ENCODE measurements at places on chromosomes 6 and 20.

GRCh38 chr20:23217023-23217422, 130.9 kb upstream of the CD93 start:
- no peak for DNase-seq

DNA sequence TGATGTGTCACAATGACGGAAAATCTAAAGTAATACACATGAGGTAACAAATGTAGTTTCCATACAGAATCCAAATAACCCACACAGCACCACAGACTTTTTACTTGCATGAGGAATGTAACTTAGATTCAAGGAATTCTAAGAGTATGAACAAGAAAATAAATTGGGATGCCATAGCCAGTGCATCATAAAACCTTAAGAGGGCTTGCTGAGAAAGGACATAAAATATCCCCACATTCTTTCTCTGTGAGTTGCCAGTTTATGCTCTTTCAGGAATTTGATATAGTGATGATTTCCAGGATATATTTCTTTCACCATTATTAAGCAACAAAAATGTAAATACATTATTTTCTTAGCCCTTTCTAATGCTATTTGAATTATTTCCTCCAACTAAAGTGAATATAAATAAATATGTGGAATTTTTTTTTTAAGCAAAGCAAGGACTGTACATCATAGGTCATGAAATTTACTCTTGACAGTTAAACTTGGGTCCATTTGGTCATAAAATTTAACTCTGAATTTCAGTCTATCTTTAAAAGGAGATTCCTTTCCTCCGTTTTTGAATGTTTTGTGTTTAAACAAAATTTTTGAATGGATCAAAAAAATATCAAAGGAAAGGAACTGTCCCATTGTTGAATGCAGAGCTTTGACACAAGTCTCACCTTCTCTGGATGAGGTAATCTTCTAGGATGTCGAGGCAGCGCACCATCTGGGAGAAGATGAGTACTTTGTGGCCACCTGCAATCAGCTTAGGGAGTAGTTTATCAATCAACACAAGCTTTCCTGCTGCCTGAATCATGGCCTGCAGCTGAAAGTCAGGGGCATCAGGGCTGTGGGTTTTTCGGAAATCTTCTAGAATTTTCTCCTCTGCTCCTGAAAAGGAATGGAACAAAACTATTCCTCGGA, 116.3 kb upstream of the EMILIN3 start:
- DNase-seq = no peak

DNA sequence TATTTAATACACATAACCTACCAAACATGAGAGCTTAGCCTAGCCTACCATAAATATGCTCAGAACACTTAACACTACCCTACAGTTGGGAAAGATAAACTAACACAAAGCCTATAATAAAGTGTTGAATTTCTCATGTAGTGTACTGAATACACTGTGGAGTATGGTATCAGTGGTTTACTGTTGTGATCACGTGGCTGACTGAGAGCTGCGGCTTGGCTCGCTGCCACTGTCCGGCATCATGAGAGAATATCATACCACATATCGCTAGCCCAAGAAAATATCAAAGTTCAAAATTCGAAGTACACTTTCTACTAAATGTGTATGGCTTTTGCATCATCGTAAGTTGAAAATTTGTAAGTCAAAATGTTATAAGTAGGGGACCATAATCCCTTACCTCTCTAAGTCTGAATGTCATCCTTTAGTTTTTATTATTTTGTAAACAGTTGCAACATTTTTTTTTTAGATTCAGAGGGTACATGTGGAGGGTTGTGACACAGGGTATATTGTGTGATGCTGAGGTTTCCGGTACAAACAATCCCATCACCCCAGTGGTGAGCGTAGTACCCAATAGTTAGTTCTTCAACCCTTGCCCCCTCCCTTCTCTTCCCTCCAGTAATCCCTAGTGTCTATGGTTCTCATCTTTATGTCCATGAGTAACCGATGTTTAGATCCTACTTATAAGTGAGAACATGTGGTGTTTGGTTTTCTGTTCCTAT, 14.6 kb upstream of the TAAR1 start:
- DNase-seq = no peak

DNA sequence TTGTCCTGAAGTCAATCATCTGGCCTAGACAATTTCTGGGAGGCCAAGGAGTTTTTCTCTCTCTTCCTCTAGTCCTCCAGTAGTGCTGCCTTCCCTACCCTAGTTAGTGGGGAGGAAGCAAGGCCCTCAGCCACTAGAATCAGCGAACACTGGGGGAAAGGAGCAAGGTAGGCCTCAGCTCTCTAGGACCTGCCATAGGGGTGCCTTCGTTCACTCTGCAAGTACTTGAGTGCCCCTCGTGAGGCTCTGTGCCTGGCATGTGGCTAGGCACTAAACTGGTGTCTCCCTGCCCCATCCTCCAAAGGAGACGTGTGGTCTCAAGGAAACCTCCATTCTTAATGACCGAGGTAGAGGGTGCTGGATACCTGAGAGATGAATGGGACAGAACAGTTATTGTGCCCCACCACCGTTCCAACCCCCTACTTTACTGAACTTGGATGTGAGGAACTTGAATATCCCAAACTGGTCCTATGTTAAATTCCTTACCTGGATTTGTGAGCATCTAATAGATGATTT, 1.1 kb downstream of the DEF6 start:
- peak; percentile 29 for DNase-seq

DNA sequence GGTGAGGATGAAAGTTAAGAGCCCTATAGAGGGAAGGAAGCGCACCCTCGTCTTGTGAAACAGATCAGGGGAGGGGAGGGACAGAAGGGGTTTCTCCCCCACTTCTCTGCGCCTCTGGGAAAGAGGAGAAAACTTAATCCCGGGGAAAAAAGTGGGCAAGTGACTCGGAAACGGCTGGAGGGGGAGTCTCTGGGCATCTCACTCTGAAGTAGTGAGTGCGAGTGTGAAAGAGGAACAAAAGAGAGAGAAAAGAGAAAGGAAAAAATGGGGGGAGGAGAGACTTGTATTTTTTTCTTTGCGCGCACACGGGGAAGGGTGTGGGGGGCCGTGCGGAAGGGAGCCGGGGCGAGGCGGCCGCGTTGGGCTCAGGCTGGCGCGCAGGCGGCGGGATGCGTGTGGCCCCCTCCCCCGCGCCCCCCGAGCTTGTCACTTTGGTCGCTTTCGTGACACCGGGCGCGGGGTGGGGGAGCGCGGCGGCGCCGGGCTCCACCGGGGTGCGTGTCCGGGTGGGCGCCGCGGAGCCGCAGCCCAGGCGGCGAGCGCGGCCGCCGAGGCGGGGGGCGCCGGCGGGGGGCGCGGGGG, 454 bp downstream of the L3MBTL3 start:
- no peak for DNase-seq

GRCh38 chr6:155450240-155450581, 5.4 kb downstream of the NOX3 start:
- DNase-seq = no peak

DNA sequence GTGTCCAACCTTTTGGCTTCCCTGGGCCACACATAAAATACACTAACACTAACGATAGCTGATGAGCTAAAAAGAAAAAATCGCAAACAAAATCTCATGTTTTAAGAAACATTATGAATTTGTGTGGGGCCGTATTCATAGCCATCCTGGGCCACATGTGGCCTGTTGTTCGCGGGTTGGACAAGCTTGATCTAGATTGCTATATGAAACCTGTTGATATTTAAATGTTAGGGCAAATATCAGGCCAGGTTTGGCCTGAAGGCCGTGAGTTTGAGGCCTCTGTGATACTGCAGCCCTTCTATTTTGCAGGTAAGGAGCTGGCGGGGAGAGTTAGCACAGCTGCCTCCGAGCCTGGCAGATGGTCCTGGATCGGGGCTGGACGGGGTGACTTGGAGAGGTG, 99.0 kb downstream of the CEBPB start:
- DNase-seq = no peak

- DNase-seq = no peak
Measured at GRCh38 chr6:56293781-56294180, 46.4 kb upstream of the COL21A1 start.

- DNase-seq = no peak
Measured at GRCh38 chr6:80725156-80725930, 618.9 kb downstream of the BCKDHB start.

DNA sequence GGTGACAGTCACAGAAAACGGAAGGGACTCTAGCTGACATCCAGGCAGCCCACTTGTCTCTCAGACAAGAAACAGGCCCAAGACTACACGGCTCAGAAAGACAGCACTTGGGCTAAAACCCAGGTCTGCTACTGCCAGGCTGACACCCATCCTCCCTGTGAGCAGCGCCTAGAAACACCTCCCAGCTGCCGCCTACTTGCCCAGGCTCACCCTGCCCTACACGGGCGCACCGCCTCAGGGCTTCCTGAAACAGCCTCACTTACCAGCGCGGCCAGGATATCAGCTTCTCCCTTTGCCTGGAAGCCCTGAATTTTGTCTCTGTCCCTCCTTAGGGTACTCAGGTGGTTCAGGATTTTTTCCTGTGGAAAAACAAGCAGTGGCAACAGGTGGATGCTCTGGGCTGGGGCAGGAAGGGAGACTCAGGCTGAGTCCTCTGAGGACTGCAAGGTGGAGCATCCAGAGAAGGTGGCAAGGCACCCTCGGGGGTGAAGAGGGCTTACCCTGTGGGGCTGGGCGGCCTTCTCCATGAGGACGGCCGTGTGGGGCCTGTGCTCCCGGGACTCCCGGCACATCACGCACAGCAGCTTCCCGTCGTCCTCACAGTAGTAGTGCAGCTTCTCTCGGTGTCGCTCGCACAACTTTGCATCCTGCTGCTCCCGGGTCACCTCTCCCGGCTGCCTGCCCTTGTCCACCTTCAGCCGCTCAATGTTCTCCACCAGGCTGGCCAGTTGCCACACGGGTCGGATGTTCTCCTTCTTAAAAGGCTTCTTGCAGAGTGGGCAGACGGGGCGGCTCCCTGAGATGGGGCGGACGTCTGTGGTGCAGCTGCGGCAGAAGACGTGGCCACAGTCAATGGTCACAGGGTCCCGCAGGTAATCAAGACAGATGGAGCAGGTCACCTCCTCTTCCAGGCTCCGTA, 14.8 kb downstream of the TRIM26 start:
- no peak for DNase-seq

DNA sequence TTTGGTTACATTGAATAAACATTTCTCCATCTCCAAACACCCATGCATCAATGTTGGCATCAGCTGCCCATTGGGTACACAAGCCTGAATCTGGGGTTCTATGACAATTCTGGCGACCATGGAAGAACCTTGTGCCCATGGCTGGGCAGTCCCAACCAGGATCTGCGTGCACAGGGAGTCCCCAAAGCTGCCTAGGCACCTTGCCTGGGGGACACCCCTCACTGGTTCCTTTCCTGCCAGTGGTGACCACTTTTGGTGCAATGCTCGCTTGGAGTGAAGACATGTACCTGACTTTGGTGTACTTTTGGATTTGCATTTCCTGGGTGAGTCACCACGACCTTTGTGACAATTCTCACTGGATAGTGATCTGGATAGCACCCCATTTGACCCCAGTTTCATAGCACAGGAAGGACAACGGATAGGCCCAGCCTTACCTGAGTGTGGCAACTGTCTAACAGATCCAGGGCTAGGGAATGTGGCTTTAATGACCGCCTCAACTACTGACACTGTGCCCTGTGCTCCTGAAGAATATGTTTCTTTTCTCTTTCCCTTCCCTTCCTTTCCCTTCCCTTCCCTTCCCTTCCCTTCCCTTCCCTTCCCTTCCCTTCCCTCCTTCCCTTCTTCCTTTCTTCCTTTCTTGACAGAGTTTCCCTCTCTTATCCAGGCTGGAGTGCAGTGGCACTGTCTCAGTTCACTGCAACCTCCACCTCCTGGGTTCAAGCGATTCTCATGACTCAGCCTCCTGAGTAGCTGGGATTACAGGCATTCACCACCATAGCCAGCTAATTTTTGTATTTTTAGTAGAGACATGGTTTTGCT, 7.1 kb downstream of the SPINT3 start:
- DNase-seq = no peak

DNA sequence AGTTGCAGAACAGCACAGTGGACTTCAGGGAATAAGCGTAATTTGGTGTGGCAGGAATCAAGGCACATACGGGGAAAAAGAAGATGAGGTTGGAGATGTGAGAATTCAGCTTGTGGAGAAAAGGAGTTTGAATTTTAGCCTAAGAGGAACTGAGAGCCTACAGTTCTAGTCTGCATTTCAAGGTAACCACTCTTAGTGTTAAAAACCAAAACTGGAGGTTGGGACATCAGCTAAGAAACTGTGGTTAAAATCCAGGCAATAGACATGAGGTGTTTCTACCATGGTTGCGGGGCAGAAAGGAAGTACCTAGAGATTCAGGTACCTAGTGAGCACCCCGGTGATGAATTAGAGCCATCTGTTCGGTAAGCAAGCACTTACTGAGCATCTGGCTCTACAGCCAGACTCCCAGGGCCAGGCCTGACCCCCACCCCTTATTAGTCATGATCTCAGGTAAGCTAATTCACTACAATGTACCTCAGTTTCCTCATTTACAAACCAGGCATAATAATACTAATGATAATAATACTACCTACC, 44.4 kb downstream of the FAXC start:
- DNase-seq = no peak

GRCh38 chr20:40600441-40601219, 88.4 kb downstream of the MAFB start:
- no peak for DNase-seq

DNA sequence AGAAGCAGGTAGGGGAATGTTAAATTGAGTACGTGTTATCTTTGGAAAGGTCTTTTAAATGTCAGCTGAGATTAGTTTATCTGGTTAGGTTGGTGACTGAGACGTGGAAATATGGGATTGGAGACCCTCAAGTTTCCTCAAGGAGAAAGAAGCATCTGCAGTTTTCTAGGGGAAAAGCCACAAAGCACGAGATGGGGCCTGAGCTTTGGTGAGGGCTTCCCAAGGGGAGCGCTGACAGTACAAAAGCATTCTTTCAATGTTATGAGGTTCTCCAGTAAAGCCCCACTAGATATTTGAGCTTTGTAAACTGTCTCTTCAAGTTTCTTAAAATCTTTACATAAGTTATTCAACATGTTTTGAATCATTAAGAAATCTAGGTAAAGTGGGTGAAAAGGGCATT, 19.6 kb upstream of the HS3ST5 start:
- DNase-seq = no peak

- peak; percentile 47 for DNase-seq
Measured at GRCh38 chr6:94272327-94272726, 853.0 kb upstream of the EPHA7 start.

GRCh38 chr6:13522656-13523055, 35.3 kb upstream of the GFOD1 start:
- DNase-seq = no peak

- DNase-seq = no peak
Measured at GRCh38 chr20:38875175-38875993, 50.8 kb upstream of the FAM83D start.

DNA sequence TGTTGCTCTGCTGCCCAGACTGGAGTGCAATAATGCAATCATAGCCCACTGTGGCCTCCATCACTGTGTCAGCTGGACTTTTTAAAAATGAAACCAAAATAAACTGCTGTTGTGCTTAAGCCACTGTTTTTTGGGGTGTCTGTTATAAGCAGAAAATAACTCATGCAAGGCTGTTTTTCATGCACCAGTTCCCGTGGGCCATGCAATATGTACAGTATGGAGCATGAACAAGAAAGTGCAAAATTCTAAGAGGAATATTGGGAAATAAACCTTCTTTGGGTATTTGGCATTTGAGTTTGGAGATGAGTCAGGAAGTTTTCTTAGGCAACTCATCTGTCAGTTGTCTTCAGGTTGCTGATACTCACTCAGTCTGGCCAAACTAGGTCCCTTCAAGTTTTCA, 14.9 kb upstream of the ZFAND3 start:
- peak; percentile 12 for DNase-seq

All from islet precursor cell (in vitro differentiated cells).